ENCODE measurements at places on chromosomes 1 and 21. TPM values are rescaled to one million over a fixed set of nuclear protein-coding genes. Genes with fewer than 3 reads are reported as not detected.
A peak's percentile ranks its signal among the peaks of the same experiment; 100 is the strongest.

TSPEAR gene
- polyA plus RNA-seq, result 0.13 TPM

- no peak for DNase-seq
These were observed 20.1 kb downstream of the TFAP2E start for GRCh38 chr1:35592991-35593769.

LCK gene
- polyA plus RNA-seq, result 0.69 TPM

TNFRSF4 gene
- 2.5 TPM for polyA plus RNA-seq

LCE3D gene
- not detected for polyA plus RNA-seq

LRRC38 gene
- polyA plus RNA-seq, result 0.44 TPM

GRCh38 chr1:24540051-24540905 is 15.6 kb upstream of the NCMAP start:
- no peak for DNase-seq

GRCh38 chr1:24888061-24888970 is 41.8 kb downstream of the RUNX3 start:
- no peak for DNase-seq

DNA sequence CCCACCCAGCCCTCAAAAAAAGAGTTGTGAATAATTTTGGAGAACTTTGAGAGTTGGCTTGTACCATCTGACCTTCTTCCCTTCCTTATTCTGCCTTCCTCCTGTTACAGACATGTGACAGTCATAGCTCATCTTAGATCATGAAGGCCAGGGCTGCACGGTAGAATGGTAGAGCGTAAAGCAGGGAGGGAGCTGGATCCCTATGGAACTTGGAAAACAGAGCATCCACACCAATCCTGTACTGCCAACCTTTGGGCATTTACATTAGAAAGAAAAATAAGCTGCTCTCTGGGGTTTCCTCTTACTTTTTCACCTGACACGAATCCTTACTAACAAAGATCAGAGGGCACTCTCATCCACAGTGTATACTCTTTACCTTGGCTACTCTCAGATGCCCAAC is 121.5 kb downstream of the GPR52 start:
- DNase-seq, result no peak

DNM3 gene
- polyA plus RNA-seq, result 5.4 TPM

ZMYND12 gene
- 4.8 TPM for polyA plus RNA-seq

CNR2 gene
- polyA plus RNA-seq, result not detected

- DNase-seq, result no peak
These were observed 170.6 kb downstream of the LTN1 start for GRCh38 chr21:28822123-28822399.

DNA sequence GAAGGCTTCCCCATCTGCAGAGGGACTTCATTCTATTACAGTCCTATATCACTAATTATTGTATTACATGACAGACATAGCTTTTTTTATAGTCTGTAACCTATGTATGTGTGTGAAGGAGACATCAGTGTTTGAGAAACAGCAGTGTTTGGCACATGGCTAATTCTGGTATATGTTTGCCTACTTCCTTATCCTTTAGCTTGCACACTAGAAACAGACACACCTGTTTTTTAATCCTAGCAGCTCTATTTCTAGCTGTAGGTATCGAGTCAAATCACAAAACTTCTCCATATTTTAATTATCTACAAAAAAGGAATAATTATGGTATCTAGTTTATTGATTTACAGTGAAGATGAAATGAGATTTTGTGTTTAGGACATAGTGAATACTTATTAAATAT is 129.4 kb upstream of the CACYBP start:
- DNase-seq, result no peak

GRCh38 chr1:246907472-246907871 is 24.3 kb downstream of the AHCTF1 start:
- no peak for DNase-seq

CFHR5 gene
- polyA plus RNA-seq, result not detected

GRCh38 chr1:67908250-67908936 is 75.1 kb upstream of the GNG12 start:
- no peak for DNase-seq

GRCh38 chr1:60547821-60548220 is 474.3 kb upstream of the C1orf87 start:
- DNase-seq, result no peak

GRCh38 chr1:2853711-2854110 is 52.2 kb upstream of the TTC34 start:
- no peak for DNase-seq

DNA sequence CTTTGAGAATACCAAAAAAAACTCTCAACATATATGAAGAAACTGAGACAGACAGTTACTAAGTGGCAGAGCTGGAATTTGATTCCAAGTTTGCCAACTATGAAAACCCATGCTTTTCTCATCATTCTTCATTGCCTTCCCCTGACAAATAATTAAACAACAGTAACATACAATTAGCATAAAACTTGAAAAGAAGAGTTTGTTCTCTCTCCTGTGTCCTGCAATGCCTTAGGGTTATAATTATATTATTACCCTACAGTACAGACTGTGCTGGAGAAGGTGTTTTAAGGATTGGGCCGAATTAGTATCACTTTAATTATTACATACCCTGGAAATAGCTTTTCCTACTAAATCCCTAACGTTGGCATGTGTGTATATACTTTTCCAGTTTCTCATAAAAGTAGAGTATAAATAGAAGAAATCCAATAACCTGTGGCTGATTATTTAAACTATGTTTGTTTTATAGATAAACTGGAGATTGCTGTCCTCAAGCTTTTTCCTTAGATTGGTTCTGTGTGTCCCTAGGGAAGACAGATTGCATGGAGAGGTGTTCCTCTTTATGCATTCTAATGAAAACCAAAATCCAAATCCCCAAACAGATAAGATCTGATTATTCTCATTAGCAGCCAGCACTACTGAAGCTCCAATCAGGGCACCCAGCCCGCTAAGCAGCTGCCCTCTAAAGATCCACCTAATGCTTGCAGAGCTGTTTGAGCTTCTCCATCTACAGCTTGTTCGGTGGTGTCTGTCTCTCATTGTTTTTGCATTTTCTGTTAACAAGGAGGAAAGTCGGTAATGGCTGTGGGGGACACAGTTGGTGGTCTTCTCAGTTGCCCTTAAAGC is 156.3 kb downstream of the TM2D1 start:
- no peak for DNase-seq

- DNase-seq, result no peak
These were observed 68.4 kb downstream of the ARHGEF10L start for GRCh38 chr1:17607644-17608581.

DNA sequence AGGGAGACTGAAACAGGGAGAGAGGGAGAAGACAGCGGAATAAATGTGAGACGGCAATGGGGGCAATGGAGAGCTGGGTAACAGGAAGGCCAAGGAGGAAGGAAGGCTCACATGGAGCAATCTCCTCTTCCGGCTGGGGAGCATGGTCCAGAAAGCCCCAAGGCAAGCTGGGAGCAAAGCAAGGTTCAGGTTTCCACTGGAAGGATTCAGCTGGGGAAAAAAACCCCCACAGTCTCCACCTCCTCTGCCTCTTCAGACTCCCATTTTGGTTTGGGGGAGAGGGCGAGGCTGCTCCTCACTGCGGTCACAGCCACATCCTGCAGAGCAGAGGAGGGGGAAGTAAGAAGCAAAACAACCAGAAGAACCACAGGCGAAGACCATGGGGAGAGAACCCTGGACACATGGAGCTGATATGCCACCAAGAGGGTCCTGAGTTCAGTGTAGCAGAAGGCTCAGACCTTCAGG is 650 bp downstream of the TNFAIP8L2 start:
- DNase-seq, result no peak

GRCh38 chr1:116915086-116915661 is 5.5 kb downstream of the PTGFRN start:
- peak; percentile 54 for DNase-seq

KCNK1 gene
- polyA plus RNA-seq, result 4.9 TPM

LRRC3 gene
- 3.9 TPM for polyA plus RNA-seq

- no peak for DNase-seq
These were observed 675 bp downstream of the MYSM1 start for GRCh38 chr1:58699011-58699762.

GRCh38 chr1:47438165-47439016 is 547 bp downstream of the FOXD2 start:
- DNase-seq, result no peak

- DNase-seq, result no peak
These were observed 49.1 kb upstream of the CR2 start for GRCh38 chr1:207404849-207405525.

PLA2G2C gene
- polyA plus RNA-seq, result 0.02 TPM

SPATA17 gene
- 0.16 TPM for polyA plus RNA-seq

DNA sequence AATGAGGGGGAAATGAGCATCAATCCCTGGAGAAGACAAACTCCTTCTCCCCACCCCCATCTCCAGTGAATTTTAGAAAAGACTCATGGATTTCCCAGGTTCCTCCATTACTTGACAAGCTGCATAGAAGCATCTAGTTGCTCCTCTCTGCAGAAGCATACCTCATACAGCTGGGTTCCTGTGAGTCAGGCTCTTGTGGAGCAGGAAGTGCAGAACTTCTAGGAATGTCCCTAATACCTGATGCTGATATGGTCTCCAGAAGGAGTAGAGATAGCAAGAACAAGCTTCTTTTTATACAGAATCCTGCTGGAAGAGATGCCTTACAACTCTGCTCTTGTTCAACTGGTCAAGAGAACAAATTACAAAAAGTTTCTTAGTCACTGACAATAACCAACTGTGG is 105.5 kb downstream of the TNR start:
- no peak for DNase-seq

- no peak for DNase-seq
These were observed 80.9 kb downstream of the UCHL5 start for GRCh38 chr1:192978195-192978710.

DNA sequence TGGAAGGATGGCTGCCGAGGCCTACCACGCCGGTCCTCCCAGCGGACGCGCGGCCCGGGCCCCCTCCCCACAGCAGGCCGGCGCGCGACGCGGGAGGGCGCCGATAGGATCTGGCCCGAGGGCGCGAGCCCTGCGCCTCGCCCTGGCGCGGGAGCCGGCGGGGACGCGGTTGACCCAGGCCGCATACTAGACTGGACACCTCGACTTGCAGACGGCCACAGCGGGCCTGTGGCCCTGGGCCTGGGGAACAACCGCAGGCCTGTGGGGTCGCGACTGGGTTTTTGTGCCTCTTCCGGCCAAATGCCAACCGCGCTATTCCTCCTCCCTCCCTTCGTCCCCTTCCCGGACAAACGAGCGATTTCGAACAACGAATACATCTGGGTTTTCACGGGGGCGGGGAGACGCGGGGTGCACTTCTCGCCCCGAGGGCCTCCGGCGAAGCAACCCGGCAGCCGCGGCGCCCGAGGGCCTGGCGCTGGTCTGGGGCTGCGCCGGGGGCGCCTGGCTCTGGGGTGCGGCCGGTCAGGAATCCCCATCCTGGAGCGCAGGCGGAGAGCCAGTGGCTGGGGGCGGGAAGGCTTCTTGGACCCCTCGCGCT is 2.4 kb downstream of the NHLH2 start:
- no peak for DNase-seq

DNA sequence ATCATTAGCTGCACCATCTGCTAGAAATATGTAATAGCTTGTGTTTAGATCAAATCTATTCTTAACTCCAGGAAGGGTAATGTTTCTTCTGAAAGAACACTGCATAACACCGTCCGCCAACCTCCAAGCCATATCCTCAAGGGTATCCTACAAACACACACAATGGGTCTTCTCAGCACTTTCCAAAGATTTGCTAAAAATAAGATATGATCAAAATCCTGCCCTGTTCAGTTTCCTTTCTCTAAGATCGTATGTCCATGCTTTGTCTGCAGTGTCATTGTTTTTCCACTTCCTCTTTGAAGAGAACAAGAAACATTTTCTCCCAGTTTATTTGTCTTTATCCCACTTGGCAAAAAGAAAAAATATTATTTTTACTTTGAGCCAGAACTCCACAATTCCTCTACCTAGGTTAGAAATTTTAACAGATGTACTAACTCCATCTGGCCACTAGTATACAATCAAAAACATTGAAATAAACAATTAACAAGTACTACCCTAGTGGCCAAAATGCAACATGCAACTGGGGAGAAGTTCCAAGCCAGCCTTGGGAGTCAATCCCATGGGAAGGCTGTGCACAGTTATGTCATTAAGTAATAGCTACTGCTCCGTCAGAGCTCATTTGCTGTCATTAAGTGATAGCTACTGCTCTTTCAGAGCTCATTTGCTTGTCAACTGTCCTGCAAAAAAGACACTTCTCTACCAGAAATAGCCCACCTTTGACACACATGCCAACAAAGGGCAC is 37.8 kb downstream of the FRRS1 start:
- DNase-seq, result no peak

ITLN1 gene
- polyA plus RNA-seq, result 44.1 TPM

GRCh38 chr1:41957568-41957967 is 38.8 kb upstream of the HIVEP3 start:
- no peak for DNase-seq

DNA sequence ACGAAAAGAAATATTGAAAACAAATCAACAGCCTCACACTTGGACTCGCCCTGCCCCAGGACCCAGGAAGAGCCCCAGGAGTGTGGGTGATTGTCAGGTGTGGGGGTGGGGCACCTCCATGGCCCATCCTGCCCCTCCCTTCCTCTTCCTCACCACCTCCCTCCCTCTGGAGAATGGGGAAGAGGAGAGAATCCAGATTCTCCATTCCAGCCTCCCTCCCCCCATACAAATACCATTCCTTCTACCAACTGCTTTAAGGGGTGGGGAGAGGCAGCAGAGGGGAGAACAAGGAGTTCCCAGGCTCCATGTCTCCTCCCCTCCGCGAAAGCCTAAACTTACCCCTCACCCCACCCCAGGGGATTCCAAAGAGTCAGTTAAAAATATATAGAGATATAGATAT is 36.7 kb downstream of the MEF2D start:
- DNase-seq, result no peak

DNA sequence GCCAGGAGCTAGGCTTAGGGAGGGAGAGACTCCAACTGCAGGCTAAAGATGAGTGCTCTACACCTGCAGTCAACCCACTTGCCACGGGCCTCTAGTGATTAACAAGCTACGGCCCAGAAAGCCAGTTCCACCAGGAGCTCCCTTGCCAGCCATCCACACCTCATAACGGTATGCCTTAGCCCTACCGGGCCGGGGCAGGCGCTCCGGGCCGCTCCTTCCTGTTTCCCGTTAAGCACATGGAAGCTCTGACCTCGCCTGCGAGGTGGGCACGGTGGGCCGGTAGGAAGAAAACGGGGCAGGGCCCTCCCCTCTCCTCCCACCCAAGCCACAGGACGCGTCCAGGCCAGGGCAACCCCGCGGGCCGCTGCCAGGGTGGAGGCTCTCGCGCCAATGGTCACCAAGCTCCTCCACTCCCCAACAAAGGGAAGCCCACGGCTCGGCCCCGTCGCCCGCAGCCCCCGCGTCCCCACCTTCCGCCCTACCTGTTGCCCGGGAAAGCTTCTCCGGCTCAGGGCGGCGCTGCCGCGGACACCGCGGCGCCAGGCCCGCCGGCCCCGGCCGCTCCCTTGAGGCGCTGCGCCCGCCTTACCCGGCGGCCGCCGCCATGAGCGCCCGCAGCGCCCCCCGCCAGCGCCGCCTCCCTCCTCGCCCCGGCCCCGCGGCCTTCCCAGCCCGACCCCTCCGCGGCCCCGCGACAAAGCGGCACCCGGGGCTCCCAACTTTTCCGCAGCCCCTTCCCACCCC is 627 bp downstream of the CERS2 start:
- peak; percentile 45 for DNase-seq
